ENCODE measurements at places on chromosomes 7 and 10.
A peak's percentile ranks its signal among the peaks of the same experiment; 100 is the strongest.

- DNase-seq, result peak; percentile 43
Observed at GRCh38 chr10:14327527-14327926, 3.2 kb downstream of the FRMD4A start.

DNA sequence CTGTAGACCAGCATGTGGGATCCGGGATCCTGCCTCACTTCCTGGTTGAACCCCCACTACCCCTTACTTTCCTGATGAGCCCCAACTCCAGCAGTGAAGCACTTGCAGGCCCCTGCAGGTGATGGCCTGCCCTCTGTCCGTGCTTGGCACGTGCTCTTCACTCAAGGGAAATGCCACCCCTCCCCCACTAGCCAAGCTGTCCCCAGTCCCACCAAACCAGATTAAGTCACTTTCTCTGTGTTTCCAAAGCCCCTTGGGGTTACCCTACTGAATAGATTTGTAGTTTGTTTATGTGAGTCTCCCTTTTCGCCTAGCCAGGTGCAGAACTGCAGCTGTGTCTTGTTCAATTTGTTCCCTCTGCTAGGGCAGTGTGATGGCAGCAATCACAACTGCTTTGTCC lies 121.7 kb downstream of the WDFY4 start:
- DNase-seq, result no peak

DNA sequence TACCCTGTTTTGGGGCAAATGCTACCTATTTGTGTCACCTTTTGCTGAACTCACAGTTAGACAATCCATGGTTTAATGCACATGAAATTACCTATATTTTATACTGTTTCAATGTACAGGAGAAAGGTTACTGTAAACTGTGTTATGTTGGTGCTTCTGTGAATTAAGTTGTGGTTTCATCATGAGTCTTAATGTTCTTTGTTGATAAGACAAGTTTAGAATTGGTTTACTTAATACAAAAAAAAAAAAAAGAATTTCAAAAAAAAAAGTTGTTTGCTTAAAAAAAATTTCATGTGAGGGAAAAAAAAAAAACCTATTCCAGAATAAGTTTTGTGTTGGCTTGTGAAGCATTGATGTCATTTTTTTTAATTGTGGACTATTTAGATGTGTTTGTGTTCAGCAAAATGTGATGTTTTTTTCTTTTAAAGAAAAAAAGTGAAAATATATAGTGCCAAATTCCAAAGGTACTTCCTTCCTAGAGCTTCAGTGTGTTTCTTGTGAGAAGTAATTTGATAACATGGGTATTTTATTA lies 280.3 kb downstream of the USP6NL start:
- DNase-seq, result no peak

GRCh38 chr10:47176206-47176902 lies 123.6 kb upstream of the GDF10 start:
- DNase-seq, result no peak

GRCh38 chr10:30192846-30193608 lies 133.6 kb upstream of the JCAD start:
- DNase-seq, result no peak

DNA sequence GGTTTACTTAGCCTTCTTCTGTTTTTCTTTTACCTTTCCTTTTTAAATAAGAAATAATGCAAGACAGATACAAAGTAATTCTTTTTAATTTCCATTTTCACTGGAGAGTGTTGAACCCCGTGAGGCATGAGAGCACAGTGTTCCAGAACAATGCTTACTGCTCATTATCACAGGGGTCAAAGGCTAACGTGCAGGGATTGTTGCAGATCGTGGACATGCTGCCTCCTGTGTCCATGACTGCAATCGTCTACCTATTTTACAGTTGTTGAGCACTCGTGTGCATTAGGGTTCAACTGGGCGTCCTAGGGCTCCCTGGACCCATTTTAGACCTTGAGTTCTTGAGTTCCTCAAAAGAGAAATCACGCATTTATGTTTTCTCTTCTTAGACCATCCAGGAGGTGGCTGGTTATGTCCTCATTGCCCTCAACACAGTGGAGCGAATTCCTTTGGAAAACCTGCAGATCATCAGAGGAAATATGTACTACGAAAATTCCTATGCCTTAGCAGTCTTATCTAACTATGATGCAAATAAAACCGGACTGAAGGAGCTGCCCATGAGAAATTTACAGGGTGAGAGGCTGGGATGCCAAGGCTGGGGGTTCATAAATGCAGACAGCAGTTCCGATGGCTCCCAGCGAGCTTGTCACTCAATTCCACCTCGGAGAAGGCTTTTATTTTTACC lies 124.2 kb downstream of the EGFR start:
- no peak for DNase-seq

- DNase-seq, result no peak
Observed at GRCh38 chr10:63525021-63525420, 3.8 kb downstream of the REEP3 start.

DNA sequence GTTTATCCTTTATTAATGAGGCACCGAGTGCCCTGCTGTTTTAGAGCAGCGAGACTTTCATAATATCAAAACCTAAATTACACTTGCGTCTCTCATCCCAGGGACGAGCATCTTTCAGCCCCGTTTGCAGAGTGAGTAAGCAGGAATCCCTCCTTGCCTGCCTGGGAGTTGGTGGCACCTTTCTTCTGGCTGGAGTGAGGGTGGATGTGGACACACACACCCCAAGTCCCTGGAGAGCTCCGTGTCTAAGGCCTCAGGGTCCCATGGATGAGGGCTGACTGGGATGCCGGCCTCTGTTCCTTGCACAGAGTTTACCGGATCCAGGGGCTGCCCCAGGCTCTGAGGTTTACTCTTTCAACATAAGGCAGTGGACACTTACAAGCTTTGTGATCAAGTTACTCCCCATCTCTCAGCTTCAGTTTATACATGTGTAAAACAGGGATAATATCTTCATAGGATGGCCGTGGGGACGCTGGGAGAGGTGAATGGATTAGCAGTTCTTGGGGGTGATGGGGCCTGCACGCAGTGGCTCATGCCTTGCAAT lies 24.5 kb downstream of the POLL start:
- DNase-seq, result no peak

DNA sequence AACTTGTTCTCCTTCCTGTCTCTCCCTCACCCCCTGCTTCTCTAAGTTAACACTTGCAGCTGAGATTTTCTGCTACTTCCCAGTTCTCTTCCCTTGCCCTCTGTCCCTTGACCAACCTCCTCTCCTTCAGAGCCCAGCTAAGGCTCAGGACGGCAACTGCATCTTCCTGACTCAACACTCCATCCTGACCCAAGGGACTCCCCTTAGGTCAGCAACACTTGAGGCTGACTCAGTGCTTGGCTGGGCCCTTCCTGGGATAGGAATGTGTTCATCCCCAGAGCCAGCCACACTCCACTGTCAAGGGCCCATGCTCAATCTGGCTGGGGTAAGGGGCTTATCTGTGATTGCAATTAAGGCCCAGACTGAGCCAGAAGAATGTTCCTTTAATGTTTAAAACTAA lies 3.4 kb downstream of the CALHM2 start:
- no peak for DNase-seq

GRCh38 chr10:129030996-129031843 lies 435.8 kb upstream of the MGMT start:
- DNase-seq, result peak; percentile 44

DNA sequence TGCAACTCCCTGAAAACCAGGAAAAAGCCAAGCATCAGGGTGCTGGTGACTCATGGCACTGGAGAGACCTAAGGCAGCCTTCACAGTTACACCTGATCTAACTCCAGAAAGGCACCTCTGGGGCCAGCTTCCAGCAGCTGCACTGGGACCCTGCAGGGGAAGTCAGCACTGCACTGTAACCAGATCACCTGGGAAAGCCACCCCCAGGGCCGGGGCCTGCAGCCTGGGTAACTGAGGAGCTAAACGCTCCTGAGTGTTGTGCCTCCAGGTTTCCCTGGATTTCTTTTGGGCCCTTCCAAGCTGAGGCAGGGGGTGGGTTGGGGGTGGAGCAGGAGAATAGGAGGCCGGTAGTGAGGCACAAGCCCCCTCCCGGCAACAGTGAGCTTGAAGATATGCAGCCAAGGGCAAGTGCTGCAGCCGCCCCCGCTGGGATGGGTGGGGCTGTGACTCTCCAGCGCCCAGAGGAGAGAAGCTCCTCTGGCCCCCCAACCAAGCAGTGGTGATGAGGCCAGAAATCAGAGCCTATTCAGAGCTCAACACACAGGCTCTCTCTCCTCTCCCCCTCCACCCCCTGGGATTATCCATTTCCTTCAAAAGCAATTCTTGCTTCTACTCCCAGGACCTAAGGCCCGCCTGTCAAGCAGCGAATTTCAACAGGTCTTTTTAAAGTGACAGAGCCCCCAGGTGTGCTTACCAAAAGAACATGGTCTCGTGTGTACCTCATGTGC lies 2.6 kb downstream of the CXCL12 start:
- no peak for DNase-seq

GRCh38 chr10:128411643-128412042 lies 285.4 kb upstream of the MKI67 start:
- DNase-seq, result no peak

GRCh38 chr10:127374901-127375300 lies 174.2 kb upstream of the NPS start:
- DNase-seq, result no peak

- peak; percentile 83 for DNase-seq
Observed at GRCh38 chr7:18393465-18394118, 102.0 kb upstream of the HDAC9 start.

DNA sequence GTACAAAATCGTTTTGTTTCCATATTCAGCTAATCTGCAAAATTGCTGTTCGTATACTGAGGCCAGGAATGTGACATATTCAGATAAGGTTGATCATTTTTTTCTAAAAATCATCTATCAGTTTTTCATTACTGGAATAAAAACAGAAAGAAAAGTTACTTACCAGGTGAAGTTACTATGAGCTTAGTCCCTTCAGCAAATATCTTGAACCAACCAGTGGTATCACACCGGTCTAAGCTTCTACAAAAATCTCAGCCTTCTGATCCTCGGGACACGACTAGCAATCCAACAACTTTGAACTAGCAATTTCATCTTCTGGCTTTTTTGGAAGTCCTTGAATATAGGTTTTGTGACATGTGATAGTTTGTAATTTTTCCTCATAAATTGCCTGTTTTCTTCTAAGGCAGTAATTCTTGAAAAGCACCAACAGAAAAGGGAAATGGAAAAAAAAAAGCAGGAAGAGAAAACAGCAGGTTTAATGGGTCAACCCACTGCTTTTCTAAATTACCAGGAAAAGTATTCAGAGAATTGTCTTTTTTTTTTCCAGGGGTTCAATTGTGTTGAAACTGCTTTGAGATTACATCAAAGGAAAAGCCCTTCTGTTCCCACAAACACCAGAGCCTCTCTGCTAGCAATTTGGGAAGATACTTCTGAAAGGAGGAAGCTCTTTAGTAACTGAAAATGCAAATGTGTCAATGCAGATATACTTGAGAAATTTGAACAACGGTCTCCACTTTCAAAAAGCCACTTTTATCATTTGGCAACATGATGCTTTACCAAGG lies 2.9 kb upstream of the TARP start:
- DNase-seq, result no peak

- no peak for DNase-seq
Observed at GRCh38 chr10:120459185-120459584, 2.2 kb downstream of the PLPP4 start.

GRCh38 chr7:104951546-104951945 lies 62.5 kb upstream of the KMT2E start:
- no peak for DNase-seq

DNA sequence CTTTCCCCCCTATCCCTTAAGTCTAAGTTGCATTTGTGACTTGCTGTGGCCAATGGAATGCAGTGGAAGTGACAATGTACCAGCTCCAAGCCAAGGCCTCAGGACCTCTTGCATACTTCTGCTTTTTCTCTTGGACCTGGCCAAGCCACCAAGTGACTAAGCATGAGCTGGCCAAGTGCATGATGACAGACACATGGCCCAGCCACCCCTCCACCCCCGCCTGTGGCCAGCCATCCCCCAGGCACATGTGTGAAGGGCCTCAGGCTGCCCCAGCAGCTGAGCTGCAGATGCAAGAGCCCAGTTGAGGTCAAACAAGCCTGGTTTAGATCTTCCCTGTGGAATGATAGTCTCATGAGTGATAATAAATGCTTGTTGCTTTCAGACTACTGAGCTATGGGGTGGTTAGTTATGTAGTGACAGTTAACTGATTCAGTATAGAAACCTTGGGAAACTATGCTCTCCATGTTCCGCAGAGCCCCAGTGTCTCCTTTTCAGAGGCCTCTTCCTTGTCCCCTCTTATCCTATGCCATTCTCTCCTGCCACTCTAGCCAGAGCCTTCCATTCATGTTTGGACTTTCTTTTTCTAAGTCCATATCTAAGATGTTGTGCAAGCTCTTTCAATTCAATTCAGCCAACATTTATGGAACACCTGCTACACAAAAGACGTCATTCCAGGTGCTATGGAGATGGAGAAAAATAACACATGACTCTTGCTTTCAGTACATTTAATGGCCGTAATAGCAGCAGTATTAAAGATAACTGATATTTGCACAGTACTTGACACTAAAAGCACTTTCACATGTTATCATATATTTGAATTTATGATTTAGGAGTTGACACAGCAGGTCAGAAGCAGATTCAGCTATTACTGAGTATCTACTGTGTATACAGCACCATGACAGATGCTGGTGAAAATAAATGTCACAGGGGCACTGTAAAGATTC lies 55.5 kb upstream of the LOXL4 start:
- DNase-seq, result peak; percentile 62

- peak; percentile 60 for DNase-seq
Observed at GRCh38 chr10:21517134-21518031, 8.1 kb downstream of the SKIDA1 start.

DNA sequence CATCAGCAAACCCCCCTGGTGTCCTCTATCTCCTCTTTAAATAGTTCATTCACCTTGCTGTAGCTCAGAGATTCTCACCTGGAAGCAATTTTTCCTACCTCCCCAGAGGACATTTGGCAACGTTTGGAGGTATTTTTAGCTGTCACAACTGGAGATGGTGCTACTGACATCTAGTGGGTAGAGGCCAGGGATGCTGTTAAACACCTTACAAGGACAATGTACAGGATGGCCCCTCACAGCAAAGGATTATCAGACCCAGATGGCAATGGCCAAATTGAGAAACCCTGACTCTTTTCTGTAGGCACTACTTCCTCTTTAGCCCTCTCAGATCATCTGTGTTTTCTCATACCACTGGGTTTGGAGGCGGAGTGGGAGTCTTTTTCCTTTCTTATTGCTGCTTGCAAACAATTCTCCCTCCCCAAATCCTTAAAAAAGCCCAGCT lies 13.2 kb upstream of the TRA2A start:
- peak; percentile 58 for DNase-seq

DNA sequence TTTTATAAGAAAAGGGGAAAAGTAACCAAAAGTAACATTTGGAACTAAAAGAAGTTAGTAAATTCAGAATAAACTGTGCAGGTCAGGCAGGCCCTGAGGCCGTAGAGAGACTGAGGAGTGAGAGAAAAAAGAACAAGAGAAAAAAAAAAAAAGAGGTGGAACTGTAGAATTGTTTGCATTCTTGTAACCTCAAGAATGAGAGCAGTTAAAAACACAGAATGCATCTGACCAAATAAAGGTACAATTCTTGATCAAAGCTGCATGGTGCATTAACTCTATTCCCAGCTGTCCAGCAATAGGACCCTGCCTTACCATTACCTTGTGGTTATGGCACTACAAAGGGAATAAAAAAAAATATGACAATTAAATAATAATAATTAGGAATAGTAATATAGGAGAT lies 170.1 kb upstream of the SEMA3A start:
- DNase-seq, result no peak

GRCh38 chr10:123584419-123584775 lies 81.8 kb upstream of the GPR26 start:
- DNase-seq, result no peak

GRCh38 chr10:72812753-72813430 lies 80.6 kb upstream of the OIT3 start:
- peak; percentile 20 for DNase-seq

GRCh38 chr7:92837000-92837749 lies 802 bp upstream of the CDK6 start:
- DNase-seq, result peak; percentile 59

All from lung microvascular endothelial cell (primary cell).